ENCODE measurements at places on chromosomes 1 and 21.

DNA sequence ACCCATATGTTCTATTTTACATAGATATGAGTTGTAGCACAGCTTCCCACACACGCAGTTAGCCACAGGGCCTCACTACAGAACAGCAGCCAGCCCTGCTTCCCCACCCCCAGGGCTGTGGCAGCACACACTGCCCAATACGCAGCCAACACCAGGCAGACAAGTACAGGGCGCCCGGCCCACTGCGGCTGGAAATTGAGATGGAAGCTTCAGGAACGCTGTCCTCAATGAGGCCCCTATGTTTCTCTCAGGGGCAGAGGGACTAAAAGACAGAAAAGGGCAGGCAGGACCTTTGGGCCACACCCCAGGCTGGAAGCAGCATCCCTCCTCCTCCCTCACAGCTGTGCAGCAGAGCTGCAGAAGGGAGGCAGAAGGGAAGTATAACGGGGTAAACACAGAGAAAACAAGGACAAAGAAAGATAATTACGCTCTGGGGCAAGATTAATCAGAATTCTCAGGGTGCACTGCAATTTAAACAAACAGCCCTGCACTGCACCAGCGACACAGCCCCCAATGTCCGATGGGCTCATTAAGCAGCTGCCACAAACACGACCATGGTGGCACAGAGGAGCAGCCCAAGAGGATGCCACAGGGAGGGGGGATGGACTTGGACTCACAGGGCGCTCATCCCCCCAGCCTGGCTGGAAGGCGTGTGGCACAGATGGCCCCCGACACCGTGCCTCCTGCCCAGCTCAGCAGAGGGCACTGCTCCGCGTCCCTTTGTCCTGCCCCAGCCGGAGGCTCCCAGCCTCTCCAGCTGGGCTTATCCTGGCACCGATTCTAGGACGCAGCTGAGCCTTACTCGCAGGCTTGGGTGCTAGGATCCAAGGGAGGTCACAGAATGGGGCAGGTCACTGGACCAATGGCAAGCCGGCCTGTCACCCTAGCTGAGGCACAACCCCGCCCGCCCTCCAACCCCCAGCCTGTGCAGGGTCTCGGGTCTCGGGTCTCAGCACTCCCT lies 14.2 kb downstream of the WDR4 start:
- no peak for DNase-seq

- no peak for DNase-seq
Observed at GRCh38 chr1:153848805-153849204, 73.6 kb downstream of the SLC27A3 start.

DNA sequence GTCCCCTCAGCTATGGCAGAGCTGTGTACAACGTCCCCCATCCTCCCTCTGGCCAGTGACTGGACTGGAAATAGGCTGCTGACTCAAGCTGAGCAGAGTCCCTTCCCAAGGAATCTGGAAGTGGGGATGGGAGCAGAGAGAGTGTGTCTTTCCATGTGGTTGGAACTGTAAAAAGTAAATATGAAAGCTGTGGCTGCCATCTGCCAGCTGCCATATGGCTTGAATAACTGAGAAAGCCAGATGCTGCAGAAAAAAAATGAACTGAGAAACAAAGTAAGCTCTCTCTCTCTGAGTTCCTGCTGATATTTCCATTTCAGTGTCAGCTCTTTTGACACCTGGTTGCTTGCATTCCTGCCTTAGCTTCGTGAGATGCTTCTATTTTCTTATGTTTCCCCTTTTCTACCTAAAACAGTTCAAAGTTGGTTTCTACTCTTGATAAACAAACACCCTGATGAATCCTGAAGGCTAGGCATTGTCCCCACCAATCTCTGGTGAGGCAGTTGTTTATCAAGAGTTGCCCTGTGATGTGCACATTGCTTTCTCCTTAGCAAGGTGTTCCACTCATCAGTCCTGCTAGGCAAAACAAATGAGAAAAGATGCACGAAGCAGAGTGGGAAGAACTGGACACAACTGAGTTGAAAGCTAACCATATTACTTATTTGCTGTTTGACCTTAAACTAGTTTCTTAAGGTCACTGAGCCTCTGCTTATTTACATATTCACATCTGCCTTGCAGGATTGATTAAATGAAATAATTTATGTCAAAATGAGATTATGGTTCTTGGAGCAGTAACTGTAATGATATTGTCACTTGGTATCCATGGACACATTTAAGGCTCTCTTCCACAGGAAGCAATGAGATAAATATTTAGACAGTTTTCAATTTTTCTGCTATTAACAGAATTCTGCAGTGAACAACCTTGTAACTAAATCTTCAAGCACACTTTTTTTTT lies 16.6 kb upstream of the DR1 start:
- DNase-seq, result no peak

DNA sequence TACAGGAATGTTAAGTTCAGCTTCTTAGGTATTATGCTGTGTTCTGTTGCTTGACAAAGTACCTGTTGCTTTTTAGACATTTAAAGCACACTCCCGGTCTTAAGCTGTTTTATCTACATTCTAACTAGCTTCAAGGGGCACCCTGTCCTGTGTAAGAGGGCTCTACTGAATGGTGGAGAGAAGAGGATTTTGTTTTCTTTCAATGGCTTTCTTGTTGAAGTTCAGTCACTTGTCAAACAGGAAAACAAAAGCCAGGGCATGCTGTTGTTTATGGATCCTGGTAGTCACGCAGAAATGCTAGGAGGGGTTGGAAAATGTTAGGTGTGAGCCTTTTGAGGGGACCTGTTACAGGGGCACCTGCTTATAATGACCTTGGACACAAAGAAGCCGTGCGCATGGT lies 30.7 kb downstream of the PGM1 start:
- no peak for DNase-seq

DNA sequence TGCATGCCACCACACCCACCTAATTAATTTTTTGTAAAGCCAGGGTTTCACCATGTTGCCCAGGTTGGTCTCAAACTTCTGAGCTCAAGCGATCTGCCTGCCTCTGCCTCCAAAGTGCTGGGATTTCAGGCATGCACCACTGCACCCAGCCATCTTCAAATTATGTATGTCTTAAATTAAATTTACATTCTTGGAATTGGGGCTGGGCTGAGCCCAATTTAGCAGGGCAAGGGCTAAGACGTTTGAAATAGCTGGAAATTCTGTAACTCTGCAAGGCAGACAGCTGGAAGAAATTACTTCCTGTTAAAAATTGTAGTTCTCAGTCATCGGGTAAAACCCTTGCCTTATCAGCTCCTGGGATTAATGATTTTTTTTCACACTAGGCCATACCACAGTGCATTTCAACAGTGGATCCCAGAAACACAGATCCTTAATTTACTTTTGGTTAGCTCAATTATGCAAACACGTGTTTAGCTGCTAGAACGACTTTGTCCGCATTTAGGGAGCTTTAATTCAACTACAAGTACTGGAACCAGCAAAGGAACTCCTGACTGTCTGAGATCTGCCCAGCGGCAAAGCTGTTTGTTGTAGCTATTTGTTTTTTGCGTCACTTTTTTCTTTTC lies 83.3 kb downstream of the OLFML3 start:
- no peak for DNase-seq

GRCh38 chr1:38064197-38064903 lies 17.8 kb upstream of the POU3F1 start:
- no peak for DNase-seq

DNA sequence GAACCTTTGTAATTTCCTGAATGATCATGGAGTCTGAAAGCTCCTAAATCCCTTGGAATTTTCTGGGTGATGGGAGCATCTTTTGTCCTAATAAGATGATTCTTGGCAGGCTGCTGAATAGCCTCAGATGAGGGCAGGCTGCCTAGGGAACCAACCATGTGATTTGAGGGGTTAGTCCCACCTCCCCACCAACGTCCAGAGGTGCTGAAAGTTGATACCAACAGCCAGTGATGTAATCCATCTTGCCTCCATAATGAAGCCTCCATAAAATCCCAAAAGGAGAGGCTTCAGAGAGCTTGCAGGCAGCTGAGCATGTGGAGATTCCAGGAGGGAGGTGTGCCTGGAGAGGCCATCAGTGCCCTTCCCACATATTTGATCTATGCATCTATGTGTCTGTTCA lies 43.7 kb downstream of the GTF2B start:
- DNase-seq, result no peak

DNA sequence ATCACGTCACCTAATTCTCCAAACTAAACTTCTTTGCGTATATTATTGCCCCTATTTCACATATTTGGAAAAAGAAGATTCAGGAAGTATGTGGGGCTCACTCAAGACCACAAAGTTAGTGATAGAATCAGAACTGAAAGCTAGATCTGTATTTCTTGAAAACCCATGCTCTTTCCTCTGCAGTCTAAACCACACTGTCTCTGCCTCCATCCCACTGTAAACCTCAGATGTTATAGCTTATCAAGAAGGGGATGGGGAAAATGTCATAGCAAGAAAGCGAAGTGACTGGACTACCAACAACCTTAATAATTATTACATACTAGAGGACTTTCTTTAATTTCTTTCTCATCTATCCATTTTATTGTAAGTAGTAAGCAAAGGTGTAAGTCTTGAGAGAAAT lies 257.7 kb upstream of the SGIP1 start:
- DNase-seq, result no peak

- no peak for DNase-seq
Observed at GRCh38 chr1:246333855-246334254, 173.2 kb downstream of the SMYD3 start.

DNA sequence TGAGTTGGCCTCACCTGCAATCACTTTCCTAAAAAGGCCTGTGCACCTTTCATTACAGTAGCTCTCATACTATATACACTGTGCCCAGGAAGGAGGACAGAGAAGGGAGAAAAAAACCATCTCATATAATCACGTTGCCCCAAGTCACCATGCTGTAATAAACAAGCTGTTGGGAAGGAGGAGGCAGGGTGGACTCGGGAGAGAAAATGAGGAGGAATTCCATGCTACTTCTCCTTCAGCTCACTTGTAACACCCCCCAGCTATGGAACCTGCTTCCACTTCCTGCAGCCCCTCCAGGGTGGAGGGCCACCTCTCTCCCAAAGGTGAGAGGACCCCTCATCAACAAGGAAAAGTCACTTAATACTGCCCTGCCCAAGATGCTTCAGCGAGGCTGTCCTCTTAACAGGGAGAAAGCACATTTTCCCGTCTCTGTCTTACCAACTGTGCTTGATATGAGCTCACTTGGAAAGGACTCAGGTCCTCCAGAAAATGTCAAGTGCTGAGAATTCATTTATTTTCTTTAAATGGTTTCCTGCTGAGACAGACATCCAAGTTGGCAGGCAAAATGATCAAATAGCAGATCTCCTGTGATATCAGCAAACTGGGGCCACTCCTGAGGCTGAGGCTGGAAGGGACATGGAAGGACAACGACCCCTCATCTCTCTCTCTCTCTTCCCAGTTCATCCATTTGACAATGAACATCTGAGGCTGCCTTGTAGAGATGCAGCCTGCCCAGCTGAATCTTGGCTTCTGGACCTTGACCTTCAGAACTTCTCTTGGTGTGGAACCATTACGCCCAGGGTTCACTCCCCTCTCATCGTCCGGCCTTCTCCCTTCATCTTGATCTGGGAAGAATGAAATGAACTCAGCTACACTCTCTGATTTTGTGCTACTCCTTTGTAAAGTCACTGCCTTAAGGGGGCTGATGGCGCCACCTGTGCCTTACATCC lies 54.0 kb downstream of the CAPN9 start:
- DNase-seq, result no peak

- DNase-seq, result no peak
Observed at GRCh38 chr21:25949701-25950100, 214.9 kb downstream of the GABPA start.

DNA sequence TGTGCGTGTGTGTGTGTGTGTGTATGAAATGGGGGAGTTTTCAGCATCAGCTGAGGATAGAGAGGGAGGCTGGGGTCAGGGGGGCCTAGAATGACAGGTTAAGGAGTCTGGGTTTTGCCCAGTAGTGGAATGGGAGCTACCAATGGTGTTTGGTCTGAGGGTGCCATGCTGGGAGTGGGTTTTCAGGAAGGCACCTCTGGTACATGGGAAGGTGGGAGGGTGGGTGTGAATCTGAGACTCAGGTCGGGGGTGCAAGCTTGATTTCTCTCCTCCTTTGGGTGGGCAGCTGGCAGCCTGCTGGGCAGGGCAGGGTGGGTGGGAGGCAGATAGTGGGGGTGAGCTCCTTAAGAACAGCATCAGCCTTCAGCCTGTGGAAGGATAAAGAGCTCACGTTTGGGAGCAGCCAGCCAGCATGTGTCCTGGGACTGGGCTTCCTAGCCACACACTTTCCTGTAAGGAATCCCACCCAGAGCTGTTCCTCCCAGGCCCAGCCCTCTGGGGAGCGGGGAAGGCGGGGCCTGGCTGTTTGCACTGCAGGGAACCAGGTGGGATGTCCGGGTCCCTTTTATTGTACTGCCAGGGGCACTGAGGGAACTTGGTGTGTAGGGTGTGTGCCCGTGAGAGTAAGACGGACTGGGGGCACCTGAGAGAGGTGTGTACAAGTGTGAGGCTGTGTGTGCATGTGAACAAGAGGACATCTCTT lies 152.8 kb downstream of the FOXD2 start:
- DNase-seq, result no peak

- no peak for DNase-seq
Observed at GRCh38 chr1:238101923-238102322, 211.2 kb upstream of the ZP4 start.

GRCh38 chr1:206883160-206883559 lies 14.1 kb upstream of the IL24 start:
- no peak for DNase-seq

- DNase-seq, result no peak
Observed at GRCh38 chr1:215911406-215911968, 344.4 kb downstream of the KCTD3 start.

DNA sequence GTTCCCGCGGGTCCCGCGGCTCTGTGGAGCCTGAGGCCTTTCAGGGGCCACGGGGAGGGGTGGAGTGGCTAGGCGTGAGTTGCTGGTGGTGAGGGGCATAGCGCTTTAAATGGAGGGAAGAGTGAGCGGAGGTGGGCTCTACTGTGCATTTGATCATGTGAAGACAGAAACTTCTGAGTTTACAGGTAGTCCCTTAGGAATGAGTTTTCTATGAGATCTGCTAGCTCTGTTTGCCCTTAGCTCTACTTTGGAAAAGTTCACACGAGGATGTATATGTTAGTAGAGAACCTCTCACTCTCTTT lies 593 bp downstream of the ST6GALNAC3 start:
- DNase-seq, result no peak

DNA sequence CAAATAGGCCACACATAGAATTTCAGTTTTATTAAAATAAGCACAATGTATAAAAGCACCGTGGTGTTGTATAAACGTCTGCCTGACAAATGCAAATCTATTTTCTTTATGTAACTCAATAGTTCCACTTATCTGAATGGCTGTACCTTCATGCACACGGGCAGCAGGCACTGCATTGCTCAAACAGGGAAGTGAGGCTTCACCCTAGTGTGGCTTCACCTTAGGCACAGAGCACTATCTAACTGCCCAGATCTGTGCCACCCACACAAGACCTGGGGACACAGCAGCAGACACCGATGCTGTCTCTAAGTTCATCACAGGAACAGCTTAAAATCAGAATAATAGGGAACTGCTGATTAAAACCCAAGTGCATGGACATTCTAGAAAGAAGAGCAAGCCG lies 6.0 kb upstream of the KNCN start:
- no peak for DNase-seq

Data from stimulated activated CD4-positive, alpha-beta T cell treated with anti-CD3 and anti-CD28 coated beads, TNF-alpha, amount 100 ng/mL, for 24 hours (primary cell).